ENCODE measurements at places on chromosomes 3 and 15.

DNA sequence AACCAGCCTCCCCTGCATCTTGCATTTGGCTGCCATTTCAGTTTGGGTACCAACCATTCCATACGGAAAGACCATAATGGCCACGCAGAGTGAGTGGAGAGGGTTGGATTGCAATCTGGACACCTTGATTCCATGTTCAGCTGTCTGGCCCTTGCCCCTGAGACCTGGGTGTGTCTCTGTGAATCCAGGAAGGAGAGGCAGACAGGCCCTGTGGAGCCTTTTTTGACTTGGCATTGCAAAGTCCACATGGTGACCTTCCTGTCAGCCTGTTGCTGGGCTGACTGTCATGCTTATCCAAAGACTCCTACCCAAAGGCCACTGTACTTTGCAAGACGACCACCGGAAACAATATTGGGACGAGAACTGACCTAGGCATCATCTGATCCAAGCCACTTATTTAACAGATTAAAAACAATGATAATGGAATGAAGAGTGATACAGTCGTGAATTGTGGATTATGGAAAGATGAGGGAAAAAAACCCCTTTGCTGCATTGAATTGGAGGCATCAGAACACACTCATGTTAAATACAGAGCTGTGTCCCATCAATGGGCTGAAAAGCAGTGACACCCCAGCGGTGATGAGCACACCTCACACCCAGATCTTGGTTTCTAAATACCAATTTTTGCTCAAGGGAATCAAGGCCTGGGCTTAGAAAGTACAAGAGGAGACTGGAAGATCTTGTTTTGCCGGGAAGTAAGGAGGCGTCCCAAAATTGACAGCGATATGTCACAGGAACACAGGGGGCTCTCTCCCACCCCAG is 86.0 kb downstream of the LRRK1 start:
- DNase-seq = no peak

GRCh38 chr15:34951993-34952392 is 17.5 kb downstream of the AQR start:
- no peak for DNase-seq

- peak; percentile 96 for DNase-seq
Measured at GRCh38 chr3:145557405-145557804, 603.6 kb downstream of the PLOD2 start.

DNA sequence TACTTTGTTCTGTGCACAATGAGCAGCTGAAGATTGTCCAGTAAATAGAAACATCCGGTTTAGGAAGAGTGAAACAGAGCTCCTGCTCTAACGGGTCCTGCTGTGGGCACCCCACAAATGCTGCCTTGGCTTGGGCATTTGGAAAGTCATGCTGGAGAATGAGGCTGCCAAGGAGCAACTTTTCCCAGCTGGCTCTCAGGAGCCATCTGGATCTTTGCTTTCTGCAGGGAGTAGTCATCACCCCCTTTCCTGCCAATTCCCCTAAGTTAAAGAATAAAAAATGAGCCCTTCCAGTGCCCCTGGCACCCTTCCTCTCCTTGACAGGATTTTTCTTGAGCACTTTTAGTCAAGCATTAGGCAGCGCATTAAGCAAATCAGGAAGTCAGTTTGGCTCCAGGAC is 90.0 kb downstream of the FAM43A start:
- DNase-seq = no peak

DNA sequence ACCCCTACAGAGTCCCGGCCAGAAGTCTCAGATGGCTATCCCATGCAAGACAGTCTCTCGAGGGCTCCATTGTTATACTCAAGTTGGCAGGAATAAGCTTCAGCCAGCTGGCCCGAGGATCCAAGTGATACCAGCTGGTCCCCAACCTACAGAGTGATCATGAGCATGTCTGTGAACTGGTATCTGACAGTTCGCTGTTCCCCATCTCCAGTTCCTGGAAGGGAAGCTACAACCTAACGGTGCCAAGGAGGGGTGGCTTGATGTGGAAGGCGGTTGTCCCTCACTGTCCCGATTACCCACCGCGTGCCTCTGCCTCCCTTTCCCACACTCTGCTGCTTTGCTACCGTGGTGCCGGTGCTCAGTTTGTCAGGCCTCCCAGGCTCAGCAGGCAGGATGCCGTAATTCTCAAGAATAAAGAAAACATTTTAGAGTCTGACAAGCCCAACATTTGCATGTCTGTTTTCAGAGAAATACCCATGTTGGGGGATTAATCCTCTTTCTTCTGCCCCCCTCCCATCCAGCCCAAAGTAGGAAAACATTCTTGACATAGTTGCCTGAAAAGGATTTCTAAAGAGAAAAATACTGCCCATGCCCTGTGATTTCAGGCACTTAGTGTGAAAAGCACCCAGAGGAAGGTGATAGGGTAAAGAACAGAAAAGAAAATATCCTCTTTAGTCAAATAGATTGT is 49.4 kb upstream of the HES1 start:
- no peak for DNase-seq
